ENCODE measurements at places on chromosomes 11 and 22.

DNA sequence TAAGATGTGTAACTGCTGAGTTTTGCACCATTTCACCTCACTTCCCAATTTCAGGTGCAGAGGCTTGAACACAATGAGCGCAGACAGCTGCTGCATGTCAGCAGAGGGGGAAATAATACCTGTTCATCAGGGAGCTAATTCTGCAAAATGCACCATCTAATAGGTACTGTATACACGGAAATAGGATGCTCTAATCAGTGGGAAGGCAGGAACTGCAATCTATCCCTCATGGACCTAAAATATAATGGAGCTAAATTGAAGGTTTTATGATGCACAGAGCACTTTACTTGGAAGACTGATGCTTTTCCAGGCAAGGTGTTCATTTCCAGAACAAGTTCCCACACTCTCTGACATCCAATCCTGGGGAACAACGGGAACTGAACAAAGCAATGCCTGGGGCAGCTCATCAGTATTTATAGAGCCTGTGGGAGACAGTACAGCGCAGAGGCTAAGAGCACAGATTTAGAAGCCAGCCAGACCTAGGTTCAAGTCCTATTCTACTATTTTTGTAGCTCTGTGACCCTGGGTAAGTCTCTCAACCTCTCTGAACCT is 78.5 kb downstream of the TENM4 start:
- no peak for DNase-seq

DNA sequence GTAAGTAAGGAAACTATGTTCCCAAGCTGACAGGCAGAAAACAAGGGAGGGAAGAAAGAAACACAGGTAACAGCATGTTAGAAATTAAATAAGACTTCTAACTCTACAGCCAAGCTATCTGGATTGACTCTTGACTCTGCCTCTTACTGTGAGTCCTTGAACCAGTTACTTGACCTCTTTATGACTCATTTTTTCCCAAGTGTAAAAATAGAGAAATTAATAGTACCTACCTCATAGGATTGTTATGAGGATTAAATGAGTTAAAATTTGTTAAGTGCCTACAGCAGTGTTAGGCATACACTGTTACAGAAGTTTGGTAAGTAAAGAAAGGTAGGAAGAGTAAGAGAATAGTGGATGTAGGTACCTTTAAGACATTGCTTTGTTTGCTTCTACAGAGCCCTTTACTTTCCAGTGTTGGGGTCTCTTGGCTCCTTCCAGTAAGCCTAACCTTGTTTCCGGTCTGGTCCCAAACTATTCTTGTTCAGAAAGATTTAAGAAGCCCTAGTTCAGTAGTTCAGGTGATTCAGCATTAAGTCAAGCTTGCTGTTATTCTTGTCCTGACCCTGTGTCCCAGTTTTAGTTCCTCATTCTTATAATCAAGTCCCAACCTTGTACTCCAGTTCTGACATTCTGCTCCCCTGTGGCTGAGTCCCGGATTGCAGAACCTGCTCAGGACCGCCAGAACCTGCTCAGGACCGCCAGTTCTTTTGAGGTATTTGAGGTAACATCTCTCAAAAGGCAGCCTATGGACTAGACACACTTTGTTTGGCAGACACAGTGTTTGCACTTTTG is 963.4 kb upstream of the CCDC90B start:
- no peak for DNase-seq

DNA sequence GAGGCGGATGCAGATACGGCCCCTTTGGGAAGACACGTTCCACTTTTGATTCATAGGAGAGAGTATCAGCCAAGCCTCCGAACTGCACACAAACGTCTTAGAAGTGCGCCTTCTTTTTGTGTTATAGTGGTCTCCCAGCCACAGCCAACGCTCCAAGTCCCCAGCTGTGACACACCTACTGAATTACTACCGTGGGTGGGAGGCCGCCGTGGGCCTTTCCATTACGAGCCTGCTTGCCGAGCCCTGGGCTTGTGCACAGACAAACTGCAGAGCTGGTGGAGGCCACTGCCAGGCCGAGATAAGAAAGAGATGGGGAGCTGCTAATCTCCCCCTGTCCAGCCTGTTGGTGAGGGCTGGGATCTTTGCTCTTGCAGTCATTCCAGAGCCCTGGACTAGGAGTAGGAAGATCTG is 761 bp downstream of the HMBS start:
- DNase-seq = no peak

DNA sequence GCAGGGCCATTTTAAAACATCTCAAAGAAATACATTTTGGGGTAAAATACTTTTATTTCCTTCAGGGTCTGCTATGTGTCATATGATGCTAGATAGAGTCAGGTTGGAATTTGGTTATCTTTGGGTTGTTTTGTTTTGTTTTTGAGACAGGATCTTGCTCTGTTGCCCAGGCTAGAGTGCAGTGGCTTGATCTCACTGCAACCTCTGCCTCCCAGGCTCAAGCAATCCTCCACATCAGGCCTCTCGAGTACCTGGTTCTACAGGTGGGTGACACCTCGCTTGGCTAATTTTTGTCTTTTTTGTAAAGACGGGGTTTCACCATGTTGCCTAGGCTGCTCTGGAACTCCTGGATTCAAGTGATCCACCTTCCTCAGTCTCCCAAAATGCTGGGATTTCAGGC is 17.3 kb downstream of the DENND5A start:
- DNase-seq = no peak

DNA sequence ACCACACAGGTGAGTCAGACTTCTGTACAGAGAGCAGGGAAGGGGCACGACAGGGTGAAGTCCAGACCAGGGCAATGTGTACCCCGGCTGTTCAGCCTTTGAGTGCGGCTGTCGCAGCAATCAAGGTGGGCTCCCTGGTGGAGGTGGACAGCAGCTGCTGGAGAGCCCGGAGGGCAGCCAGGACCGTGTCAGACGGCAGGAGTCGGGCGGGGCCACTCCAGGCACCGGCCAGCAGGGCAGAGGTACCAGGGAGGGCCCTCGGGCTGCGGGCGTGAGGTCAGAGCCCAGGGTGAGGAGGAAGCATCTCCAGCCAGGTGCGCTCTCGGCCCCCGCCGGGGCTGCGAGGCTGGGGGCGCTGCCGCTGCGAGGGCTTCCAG is 802 bp upstream of the PIM3 start:
- DNase-seq = no peak

- DNase-seq = no peak
Observed at GRCh38 chr11:4680341-4680740, 17.3 kb downstream of the OR51E2 start.

DNA sequence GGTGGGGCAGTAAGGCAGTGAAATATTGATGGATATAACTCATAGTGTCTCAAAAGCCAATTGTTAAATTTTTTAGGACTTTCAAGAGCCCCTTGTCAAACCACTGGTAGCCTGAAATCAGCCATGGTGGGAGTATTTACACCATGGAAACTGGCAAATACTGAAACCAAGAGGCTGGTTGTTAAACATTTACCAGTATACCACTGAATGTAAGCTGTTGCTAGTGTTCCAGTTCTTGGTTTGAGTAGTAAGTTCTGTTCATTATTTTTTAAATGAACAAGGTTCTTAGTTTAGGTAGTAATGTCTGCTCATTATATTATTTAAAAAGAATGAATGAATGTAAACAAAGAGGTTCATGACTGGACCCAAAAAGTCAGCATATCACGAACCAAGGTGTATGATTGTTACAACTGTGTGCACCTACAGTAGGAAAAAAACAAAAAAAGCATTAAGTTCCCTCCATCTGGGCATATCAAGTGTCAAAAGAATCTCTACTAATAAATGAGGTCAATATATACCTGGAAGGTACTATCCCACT is 4.5 kb upstream of the EIF3F start:
- no peak for DNase-seq

- DNase-seq = no peak
Observed at GRCh38 chr11:88454881-88455280, 117.3 kb upstream of the CTSC start.

All from SK-MEL-5 (cell line).